ENCODE measurements at places on chromosomes 7 and 10.

DNA sequence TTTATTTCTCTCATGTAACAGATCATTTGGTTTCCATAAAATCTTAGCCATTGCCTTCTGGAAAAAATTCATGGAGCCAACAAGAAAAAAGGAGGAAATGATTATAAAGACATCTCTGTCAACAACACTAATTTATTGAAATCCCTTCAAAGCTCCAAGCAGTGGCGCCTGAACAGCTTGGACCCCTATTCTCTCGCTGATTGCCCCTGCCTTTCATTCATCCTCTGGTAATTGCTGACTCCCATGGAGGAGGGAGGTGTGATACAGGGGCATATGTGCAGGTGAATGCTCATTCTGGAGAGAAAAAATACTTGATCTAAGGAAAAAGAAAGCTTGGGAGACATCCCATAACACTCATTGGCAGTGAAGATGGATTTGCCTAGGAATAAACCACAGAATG, 345.5 kb downstream of the FGFR2 start:
- no peak for DNase-seq
- no peaks in the 10 kb centered on the region for H3K4me1 ChIP-seq
- H3K4me3 ChIP-seq, result no peak overlapping the region
- H3K27ac ChIP-seq, result no peak overlapping the region

DNA sequence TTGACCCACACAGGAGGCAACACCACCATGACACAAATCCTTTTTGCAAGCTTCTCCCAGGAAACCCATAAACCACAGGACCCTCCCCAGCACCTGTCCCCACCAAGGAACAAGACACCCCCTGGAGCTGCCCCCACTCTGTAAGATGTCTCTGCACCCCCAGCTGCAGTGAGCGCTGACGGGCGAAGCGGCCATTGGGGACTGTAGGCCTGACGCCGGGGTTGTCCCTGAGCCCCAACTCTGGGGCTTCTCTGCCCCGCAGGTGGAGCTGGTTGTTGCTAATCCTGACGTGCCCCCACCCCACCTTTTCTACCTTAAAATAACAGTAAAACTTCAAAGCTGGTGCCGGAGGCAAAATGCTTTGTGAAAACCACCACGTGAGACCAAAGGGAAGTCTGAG, 94.7 kb upstream of the PPP2R2D start:
- H3K27ac ChIP-seq, result no peak overlapping the region
- no peak for DNase-seq
- no peaks in the 10 kb centered on the region for H3K27me3 ChIP-seq
- H3K4me3 ChIP-seq, result no peak overlapping the region
- no peaks in the 10 kb centered on the region for H3K4me1 ChIP-seq
- H3K36me3 ChIP-seq, result no peaks in the 10 kb centered on the region

DNA sequence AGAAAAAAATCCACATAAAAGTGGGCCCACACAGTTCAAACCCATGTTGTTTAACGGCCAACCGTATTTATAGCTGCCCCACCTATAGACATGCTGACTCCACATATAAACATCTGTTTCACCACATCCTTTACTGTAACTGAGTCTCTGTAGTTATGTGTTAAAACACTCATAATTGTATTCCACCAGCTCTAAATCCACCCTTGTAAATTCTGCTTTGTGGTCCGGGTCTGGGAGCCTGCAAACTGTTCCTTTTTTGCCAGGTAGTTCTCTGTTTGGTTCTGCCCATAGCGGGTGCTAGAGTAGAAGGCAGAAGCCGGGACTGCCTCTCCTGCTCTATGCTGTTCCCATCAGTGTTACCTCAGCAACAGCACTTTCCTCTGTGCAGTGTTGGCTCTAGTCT, 20.2 kb upstream of the FHIP2A start:
- peak overlapping the region; percentile 77 for H3K27ac ChIP-seq
- DNase-seq, result peak; percentile 79
- H3K27me3 ChIP-seq, result no peaks in the 10 kb centered on the region
- H3K4me1 ChIP-seq, result peaks cover 37% of the 10 kb centered on the region

- no peak for DNase-seq
- peaks cover 7% of the 10 kb centered on the region for H3K27me3 ChIP-seq
- H3K36me3 ChIP-seq, result no peaks in the 10 kb centered on the region
- no peak overlapping the region for H3K27ac ChIP-seq
- no peaks in the 10 kb centered on the region for H3K4me1 ChIP-seq
- no peak overlapping the region for H3K4me3 ChIP-seq
Measured at GRCh38 chr10:63683223-63683622, 162.0 kb downstream of the REEP3 start.

- no peaks in the 10 kb centered on the region for H3K27me3 ChIP-seq
- no peak for DNase-seq
- no peak overlapping the region for H3K27ac ChIP-seq
Measured at GRCh38 chr7:85927226-85927625, 716.5 kb upstream of the GRM3 start.

GRCh38 chr10:102118867-102119266, 1.3 kb downstream of the LDB1 start:
- no peaks in the 10 kb centered on the region for H3K36me3 ChIP-seq
- no peaks in the 10 kb centered on the region for H3K27me3 ChIP-seq
- H3K27ac ChIP-seq, result peak overlapping the region; percentile 89
- peaks cover 68% of the 10 kb centered on the region for H3K4me1 ChIP-seq
- peak; percentile 32 for DNase-seq
- peak overlapping the region; percentile 91 for H3K4me3 ChIP-seq

DNA sequence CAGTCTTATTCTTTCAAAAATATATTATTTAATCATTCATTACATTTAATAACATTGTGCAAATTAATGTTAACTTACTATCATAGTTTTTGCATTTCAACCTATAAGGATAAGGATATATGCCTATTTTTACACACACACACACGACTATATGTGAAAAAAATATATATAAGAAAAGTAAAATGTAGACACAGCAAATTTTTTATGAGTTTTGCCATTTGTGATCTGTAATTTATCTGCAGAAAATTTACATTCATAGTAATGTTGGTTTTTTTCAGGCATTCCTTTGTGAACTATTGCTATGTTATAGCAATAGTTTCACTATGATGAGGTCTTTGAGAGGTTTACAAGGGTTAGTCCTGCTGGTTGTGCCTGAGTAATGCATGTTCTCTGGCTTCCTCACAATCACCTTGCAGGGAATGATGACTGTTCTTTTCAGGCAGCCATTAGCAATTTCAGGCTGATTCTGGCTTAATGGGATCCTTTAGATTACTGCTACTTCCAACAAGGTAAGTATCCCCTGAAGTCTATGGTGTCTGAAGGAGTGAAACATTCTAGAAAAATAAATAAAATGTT, 183.7 kb upstream of the CDK1 start:
- H3K27ac ChIP-seq, result no peak overlapping the region
- no peaks in the 10 kb centered on the region for H3K27me3 ChIP-seq
- no peak for DNase-seq
- no peak overlapping the region for H3K4me3 ChIP-seq

DNA sequence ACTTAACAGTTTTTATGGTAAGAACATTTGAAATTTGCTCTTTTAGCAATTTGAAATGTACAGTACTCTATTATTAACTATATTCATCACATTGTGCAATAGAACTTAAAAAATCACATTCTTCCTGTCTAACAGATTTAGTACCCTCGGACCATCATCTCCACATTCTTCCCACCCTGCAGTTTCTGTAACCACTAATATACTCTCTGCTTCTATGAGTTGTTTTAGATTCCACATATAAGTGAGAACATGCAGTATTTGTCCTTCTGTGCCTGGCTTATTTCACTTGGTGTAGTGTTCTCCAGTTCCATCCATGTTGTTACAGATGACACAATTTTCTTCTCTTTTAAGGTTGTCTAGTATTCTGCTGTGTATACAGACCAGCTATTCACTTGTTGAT, 88.9 kb upstream of the SEC61G start:
- no peak overlapping the region for H3K4me3 ChIP-seq
- DNase-seq, result no peak
- no peaks in the 10 kb centered on the region for H3K36me3 ChIP-seq
- H3K27ac ChIP-seq, result no peak overlapping the region
- H3K4me1 ChIP-seq, result no peaks in the 10 kb centered on the region

- no peak overlapping the region for H3K4me3 ChIP-seq
- H3K27me3 ChIP-seq, result no peaks in the 10 kb centered on the region
- DNase-seq, result no peak
- no peaks in the 10 kb centered on the region for H3K36me3 ChIP-seq
Measured at GRCh38 chr10:131852176-131852822, 48.5 kb upstream of the PPP2R2D start.

GRCh38 chr7:391411-391951, 101.5 kb downstream of the FOXL3 start:
- H3K4me3 ChIP-seq, result no peak overlapping the region
- no peak overlapping the region for H3K27ac ChIP-seq
- no peaks in the 10 kb centered on the region for H3K4me1 ChIP-seq
- H3K36me3 ChIP-seq, result no peaks in the 10 kb centered on the region

GRCh38 chr10:85635650-85636049, 730.9 kb downstream of the GRID1 start:
- H3K4me3 ChIP-seq, result no peak overlapping the region
- no peak overlapping the region for H3K27ac ChIP-seq
- H3K36me3 ChIP-seq, result no peaks in the 10 kb centered on the region
- no peaks in the 10 kb centered on the region for H3K4me1 ChIP-seq

- no peak overlapping the region for H3K27ac ChIP-seq
- peaks cover 45% of the 10 kb centered on the region for H3K36me3 ChIP-seq
- no peaks in the 10 kb centered on the region for H3K27me3 ChIP-seq
- no peak for DNase-seq
Measured at GRCh38 chr10:42519079-42519478, 119.3 kb downstream of the ZNF33B start.

DNA sequence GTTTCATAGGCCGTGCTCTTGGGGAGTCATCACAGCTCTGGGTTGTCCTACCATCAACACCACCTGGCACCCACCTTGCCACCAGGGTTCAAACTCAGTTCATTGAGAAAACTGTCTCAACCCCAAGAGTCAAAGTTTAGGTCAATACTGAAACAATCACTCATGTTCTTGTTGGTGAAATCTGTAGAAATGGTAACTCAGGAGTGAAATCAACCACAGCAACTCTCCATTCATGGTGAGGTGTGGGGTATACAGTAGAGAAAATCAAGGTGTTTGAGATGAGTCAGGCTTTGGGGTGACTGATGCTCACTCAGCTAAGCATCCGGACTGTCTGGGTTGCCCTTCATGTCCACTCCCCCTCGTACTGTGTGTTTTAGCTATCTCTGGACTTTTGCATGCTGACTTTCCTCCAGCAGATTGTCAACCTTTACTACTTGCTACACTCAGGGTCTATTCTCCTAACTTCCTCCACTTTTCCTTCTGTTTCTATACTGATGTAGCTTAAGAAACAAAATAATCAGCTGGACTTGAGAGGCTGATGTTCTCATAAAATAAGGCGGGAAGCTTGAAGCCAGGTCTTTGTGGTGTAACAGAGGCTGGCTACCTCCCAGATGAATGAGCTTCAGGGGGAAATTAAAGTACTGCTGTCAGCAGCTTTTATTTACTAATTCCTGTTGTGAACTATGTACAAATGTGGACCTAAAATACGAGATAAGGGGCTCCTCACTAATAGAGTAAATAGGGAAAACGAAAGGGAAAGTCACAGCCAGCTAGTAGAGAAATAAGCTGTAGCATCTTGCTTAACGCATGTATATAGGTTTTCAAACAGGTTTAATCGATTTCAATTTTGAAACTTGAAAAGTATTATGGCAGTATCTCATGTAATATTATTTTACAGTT, 173.6 kb upstream of the AKR1E2 start:
- H3K4me1 ChIP-seq, result peaks cover 48% of the 10 kb centered on the region
- no peak overlapping the region for H3K27ac ChIP-seq
- no peak overlapping the region for H3K4me3 ChIP-seq
- H3K36me3 ChIP-seq, result no peaks in the 10 kb centered on the region

GRCh38 chr7:25093268-25093826, 31.7 kb downstream of the CYCS start:
- H3K27ac ChIP-seq, result no peak overlapping the region
- peaks cover 7% of the 10 kb centered on the region for H3K4me1 ChIP-seq
- H3K36me3 ChIP-seq, result no peaks in the 10 kb centered on the region
- H3K27me3 ChIP-seq, result no peaks in the 10 kb centered on the region
- DNase-seq, result peak; percentile 81

DNA sequence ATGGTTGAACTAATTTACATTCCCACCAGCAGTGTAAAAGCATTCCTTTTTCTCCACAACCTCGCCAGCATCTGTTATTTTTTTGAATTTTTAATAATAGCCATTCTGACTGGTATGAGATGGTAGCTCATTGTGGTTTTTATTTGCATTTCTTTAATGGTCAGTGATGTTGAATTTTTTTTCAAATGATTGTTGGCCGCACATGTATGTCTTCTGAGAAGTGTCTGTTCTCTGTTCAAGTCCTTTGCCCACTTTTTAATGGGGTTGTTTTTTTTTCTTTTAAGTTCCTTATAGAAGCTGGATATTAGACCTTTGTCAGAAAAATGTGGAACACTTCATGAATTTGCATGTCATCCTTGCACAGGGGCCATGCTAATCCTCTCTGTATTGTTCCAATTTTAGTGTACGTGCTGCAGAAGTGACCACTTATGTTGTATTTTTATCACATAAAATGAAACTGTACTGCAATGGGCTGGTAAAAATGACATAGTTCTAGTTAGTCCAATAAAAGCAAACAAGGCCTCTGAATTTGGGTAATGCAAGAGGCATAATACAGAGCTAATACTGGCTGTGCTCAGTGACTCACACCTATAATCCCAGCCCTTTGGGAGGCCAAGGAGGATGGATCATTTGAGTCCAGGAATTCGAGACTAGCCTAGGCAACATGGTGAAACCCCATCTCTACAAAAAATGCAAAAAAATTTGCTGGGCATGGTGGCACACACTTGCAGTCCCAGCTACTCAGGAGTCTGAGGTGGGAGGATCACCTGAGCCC, 70.3 kb downstream of the ABI1 start:
- DNase-seq, result no peak
- H3K36me3 ChIP-seq, result no peaks in the 10 kb centered on the region
- H3K4me3 ChIP-seq, result no peak overlapping the region
- H3K4me1 ChIP-seq, result no peaks in the 10 kb centered on the region
- no peak overlapping the region for H3K27ac ChIP-seq
- no peaks in the 10 kb centered on the region for H3K27me3 ChIP-seq

DNA sequence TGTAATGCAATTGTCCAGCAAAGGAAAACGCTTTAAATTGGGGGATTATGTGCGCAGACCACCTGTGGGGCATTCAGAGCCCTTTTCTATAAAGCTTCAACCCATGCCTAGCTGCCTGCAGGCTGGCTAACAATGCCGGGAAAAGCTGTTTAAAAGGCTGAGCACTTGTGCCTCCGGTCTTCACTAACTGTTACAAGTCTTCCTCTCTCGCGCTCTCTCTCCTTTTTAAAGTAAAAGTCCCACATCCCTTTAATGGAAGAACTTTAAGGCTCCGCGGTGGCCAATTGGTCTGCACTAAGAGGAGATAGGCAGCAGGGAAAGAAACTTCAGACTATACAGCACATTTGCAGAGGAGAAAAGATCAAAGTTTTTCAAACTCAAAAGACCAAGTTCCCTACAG, 4.6 kb downstream of the FZD8 start:
- H3K4me3 ChIP-seq, result no peak overlapping the region
- H3K27ac ChIP-seq, result no peak overlapping the region
- no peaks in the 10 kb centered on the region for H3K27me3 ChIP-seq
- H3K36me3 ChIP-seq, result no peaks in the 10 kb centered on the region
- no peaks in the 10 kb centered on the region for H3K4me1 ChIP-seq
